ENCODE measurements at places on chromosomes 2 and 18.

- no peak for DNase-seq
Measured at GRCh38 chr18:6683112-6683876, 46.2 kb upstream of the ARHGAP28 start.

- DNase-seq: no peak
Measured at GRCh38 chr2:132544006-132544630, 125.9 kb downstream of the LYPD1 start.

DNA sequence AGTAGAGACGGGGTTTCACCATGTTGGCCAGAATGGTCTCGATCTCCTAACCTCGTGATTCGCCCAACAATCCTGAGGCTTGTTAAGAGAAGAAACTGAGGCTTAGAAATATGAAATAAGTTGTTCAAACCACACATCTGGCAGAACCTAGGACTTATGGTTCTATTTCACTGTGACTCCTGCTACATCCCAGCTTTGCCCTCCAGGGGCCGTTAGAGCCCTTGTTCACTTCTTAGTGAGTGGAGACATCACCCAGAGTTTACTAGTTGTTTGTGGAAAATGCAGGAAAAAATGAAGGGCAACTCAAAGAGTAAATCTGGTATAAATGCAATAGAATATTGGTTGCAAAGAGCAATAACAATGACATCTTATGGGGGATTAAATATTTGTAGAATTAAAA, 43.9 kb downstream of the MARCHF4 start:
- DNase-seq: peak; percentile 27

- DNase-seq: no peak
Measured at GRCh38 chr2:134936691-134937090, 18.1 kb downstream of the CCNT2 start.

DNA sequence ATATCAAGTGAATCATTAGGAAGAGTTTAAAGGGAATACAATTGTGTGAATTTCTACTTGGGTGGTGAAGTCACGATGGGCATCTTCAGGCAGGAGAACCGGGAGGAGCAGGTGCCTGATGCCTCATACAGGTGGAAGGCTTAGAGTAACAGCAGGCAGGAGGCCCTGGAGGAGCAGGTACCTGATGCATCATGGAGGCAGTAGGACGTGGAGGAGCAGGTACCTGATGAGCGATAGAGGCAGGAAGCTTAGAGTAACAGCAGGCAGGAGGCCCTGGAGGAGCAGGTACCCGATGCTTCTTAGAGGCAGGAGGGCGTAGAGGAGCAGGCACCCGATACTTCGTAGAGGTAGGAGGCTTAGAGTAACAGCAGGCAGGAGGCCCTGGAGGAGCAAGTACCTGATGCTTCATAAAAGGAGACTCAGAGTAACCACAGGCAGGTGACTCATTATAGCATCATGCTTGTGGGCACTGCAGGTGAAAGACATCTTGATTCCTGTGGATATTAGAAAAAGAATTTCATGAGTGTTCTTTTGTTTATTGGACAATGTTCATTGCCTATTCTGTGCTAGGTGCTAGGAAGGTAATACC, 133.9 kb downstream of the ATP9B start:
- no peak for DNase-seq

DNA sequence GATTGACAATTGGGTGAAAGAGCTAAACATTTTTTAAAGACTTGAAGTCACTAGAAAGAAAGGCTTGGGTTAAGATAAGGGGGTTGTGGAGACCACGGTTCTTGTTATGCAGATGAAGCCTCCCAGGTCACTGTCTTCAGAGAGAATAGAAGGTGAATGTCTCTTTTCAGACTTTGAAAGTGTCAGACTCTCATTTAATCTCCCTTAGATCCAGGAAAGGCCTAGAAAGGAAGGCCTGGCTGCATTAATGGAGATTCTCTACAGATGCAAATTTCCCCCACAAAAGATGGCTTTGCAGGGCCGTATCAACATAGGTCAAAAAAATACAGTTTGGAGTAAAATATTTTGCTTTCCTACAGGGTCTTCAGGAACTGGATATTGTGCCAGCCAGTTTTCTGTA, 193.9 kb downstream of the RTP5 start:
- no peak for DNase-seq

GRCh38 chr2:96374211-96374951, 38.8 kb downstream of the NCAPH start:
- DNase-seq: peak; percentile 32

DNA sequence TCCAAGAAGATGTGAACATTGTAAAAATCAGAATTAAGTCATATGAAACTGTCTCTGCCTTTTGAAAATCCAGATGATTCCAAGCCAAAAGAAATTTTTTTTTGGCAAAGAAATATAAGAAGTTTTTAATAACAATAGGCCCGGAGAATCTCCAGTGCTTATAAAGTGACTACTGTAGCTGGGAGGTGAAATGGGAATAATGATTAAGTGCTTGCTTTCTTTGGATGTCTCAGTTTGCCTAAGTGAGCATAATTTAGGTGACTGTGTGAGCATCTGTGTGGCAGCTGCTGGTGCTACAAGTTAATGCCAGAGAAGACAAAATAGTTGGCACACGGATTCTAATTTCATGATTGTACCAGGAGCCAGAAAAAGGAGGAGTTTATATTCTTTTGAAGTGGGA, 185.0 kb downstream of the LTBP1 start:
- no peak for DNase-seq

GRCh38 chr2:39676342-39676741, 10.6 kb downstream of the TMEM178A start:
- no peak for DNase-seq

DNA sequence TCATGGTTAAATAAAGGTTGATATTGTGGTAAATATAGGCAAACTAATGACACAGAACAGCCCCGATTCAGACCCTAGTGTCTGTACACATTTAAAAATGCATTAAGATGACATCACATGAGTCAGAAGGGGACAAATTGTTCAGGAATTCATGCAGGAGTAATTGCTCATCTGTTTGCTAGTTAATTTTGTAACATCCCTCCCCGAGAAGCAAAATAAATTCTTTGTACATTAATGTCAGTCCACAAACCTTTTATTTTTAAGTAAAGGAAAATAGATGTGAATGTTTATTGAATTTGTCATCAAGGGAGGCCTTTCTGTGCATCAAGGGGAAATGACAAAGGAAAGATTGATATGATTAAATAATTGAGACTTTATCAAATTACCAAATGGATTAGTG, 69.9 kb downstream of the SH3BP4 start:
- DNase-seq: peak; percentile 76

- DNase-seq: no peak
Measured at GRCh38 chr2:46874236-46874929, 41.2 kb downstream of the MCFD2 start.

GRCh38 chr2:69989009-69989408, 27.6 kb upstream of the ASPRV1 start:
- no peak for DNase-seq

- DNase-seq: no peak
Measured at GRCh38 chr2:181778621-181779201, 98.4 kb upstream of the NEUROD1 start.

DNA sequence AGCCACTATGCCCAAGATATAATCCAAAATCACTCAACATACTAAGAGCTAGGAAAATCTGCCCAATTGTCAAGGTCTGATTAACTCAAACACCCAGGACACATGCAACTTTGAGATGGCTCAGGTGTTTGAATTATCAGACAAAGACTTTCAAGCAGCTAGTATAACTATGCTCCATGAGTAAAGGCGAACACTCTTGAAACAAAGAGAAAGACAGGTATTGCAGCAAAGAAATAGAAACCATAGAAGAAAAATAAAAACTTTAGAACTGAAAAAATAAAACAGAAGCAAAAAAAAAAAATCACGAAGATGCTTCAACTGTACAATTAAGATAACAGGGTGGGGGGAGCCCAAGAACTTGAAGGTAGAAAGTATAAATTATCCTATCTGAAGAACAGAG, 214.2 kb downstream of the EIPR1 start:
- no peak for DNase-seq

DNA sequence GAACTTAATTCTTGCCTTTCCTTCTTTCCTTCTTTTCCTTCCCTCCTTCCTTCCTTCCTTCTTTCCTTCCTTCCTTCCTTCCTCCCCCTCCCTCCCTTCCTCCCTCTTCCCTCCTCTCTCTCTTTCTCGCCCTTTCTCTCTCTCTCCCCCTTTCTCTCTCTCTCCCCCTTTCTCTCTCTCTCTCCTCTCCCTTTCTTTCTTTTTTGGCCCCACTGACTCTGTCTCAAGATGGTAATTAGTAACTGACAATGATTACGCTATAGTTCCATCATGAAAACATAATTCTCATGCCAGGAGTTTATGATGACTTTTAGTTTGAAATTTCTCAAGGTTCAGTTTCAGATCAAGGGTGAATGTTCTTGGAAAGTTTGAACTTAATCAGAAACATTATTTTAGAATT, 14.8 kb upstream of the CTLA4 start:
- no peak for DNase-seq

- DNase-seq: no peak
Measured at GRCh38 chr2:134087371-134087921, 166.4 kb upstream of the MGAT5 start.

DNA sequence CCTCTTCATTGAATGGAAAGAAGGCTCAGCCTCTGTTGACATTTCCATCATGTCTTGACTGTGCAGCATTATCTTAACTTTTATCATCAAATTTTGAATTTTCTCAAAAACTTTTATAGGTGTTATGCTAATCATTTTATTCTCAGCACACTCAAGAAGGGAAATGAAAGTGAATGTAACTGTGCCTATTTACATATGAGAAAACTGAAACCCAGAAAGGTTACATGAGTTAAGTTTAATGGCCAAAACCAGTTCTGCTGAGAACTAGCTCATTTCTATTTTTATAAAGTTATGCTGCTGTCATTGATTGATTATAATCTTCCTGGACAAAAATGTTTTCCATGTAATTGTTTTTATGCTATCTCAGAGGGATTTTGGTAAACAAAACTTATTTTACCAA, 618.8 kb upstream of the NRXN1 start:
- no peak for DNase-seq

DNA sequence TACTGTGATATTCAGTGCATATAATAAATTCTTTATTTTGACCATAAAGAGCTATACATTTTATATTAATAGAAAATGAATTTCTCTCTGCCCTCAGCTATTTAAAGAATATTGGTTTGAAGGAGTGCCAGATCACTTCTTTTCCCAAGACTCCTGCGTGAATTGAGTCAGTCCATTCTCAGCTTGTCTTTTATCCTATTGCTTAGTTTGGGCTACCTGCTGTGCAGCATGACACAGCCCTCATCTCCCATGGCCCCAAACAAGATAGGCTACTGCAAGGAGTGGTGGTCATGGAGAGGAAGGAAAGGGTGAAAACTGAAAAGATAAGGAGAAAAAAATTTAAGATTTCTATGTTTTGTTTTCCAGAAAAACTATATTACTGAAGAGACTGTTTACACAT, 10.1 kb upstream of the FBXO11 start:
- DNase-seq: no peak

DNA sequence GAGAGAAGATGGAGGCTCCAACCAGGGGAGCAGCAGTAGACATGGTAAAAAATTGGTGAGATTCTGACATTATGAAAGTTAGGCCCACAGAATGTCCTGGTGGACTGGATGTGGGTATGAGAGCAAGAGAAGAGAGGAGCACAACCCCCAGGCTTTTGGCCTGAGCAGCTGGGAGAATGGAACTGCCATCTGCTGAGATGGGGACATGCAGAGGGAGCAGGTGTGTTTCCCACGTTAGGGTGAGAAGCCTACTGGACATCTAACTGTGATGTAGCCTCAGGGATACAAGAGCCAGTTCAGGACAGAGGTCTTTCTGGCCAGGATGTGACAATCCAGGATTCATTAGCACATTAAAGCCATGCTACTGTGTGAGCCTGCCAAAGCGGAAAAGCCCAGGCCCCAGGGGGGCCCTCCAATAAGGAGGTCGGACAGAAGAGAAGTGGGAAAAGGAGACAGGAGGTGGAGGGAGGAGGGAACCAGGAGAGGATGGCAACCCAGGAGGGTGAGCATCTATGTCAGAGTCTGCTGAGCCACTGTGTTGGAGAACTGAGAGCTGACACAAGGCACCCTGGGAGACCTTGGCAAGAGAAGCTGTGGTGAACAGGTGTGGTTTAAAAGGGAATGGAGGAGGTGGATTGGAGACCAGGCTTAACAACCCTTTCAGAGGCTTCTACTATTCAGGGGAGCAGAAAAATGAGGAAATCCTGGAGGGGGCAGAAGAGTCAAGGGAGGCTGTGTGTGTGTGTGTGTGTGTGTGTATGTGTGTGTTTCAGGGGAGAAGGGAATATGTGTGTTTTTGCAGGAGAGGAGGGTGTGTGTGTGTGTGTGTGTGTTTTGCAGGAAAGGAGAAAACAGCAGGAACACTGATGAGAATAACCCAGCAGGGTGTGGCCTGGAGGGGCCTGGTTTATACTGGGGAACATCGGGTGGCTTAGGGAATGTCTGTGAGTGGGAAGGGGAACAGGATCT, 10.5 kb downstream of the CYB5A start:
- no peak for DNase-seq

DNA sequence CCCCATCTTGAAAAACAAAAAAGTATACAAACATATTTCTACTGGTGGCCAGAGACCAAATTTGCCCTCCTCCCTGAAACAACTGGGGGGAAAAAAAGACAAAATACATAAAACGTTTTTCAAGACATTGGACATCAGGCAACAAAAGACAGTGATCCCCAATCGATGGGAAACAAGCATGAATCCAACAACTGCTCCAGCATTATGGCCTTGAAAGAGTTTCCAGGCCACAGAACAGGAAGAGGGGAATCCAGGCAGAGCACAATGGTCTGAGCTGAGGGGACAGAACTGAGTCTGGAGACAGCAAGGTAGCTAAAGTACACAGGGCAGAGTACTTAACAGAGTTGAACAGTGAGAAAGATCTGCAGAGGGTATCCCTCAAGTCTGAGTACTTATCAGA, 4.4 kb downstream of the CCDC88A start:
- no peak for DNase-seq

GRCh38 chr2:60852282-60852860, 29.0 kb upstream of the REL start:
- DNase-seq: no peak

All from brain microvascular endothelial cell (primary cell).